CD8-positive, alpha-beta T cell (primary cell): ENCODE measurements at places on chromosomes 2 and 18.

DNA sequence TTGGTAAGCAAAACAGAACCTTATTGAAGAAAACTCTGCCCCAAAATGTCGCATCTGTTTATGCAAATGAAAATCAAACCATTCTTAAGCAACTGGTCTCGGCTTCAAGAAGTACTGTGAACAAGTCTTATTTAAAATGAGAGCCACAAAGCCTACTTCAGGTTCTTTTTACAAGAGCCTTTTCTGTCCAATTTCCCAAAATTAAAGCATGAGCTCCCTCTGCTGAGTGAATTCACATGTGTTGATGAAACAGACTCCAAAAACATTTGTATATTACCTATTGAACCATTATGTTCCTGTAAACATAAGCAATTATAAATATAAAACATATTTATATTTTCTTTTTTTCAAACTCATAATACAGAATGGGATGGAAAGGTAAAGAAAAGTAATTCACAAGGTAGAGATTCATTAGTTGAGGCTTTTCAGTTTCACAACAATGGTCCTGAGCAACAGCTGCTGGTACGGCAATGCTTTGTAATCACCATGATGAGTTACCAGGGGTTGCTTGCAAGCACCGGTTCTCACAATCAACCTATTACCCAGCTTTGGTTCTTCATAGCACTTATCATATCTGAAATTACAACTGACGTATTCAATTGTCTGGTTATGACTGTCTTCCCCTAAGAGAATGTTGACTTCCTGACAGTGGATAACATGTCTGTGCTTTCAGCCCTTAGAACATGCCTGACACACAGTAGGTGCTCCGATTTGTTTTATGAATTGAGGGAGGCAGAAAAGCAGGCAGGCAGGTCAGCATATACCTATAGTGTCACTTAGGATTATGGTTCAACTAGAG, 108.4 kb upstream of the BZW1 start:
- no peak for DNase-seq

DNA sequence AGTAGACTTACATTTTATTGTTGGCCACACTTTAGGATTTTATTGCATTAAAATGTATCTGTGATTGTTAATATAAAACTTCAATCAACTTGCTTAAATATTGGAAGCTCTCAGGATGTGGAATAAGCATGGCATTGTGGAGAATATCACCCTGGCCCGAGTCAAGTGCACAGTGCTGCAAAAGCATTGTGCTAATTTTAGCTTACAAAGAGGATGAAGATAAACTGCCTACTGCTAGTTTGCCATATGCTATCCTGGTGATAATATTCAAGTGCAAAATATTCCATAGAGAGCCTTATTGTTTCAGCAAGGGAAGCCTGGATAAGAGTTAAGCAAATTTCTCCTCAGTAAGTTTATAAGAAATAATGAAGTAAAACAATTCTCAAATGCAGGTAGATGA, 54.5 kb downstream of the MEIS1 start:
- DNase-seq = no peak

DNA sequence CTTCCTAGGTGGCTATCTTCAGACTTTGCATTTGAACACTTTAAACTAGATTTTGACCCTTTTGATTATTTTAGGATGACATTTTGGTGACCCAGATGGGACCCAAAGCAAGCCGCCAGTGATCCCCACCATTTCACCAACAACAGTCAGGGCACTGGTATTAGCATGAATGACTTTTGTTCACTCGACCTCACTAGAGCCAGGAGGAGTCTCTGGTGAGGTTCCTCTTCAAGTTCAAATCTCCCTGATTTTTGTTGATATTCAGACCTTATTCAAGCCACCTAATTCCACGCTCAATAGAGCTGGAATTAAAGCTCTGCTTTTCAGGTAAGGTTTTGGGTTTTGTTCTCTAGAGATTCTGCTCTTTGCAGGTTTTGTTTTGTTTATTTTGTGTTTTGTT, 202.3 kb downstream of the MREG start:
- DNase-seq = no peak

DNA sequence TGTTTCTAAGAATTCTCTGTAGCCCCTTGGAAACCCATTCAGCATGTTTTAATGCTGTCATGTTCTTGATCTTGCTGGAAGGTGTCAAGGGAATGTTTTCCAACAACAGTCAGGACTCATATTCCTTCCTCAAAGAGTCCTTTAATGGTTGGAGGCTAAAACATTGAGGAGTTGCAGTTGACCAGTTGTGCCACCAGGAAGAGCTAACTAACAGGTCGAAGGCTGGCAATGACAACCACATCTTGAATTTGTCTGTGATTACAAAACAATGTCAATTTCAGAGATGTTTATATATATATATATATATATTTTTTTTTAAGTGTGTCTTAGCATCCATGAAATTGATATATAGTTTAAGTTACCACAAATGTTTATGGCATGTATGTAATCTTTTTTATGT, 151.5 kb downstream of the INO80D start:
- DNase-seq = no peak

DNA sequence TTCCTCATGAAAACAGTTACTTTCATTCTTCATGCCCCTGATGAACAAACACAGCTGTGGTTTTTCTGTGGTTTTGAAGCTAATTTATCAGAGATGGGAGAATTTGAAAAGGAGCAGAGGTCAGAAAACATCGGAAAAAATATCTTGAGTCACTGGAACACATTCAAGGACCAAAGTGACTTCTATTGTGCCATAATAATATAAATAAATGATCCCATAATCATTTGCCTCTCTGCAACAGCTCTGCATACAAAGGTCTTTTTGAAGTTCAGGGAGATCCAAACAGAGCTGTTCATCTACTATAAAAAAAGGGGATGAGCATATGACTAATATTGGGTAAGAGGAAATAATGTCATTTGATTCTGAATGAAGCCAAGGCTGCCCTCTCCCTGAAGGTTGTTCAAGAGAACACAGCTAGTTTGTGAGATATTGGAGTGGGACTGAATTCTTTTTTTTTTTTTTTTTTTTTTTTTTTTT, 201.3 kb upstream of the GALNT5 start:
- DNase-seq = no peak

DNA sequence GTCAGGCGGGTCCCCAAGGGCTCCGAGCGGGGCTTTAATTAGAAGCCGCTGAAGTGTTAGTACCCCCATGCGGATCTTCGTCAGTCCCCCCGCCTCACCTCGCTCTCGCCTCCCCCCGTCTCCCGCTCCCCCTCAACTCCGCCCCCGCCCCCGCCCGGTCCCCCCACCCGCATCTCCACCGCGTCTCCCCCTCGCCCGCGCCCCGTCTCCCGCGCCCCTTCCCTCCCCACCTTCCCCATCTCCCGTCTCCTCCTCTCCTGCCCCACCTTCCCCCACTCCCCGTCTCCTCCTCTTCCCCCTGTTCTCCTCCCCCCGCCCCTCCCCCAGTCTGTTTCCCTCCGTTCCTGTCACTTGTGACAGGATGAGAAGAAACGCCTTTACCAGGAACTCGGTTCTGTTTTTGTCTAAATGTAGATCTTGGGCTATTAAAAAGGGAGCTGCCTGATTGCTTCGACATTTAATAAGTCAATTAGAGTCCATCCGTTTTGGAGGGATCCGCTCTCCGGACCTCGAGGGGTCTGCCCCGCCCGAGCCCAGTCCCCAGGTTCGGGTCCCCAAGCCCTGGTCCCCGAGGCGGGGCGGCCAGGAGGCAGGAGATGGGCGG, 969 bp upstream of the ALKAL2 start:
- no peak for DNase-seq

- no peak for DNase-seq
These were observed 582.6 kb downstream of the NRXN1 start for GRCh38 chr2:50449306-50449705.

DNA sequence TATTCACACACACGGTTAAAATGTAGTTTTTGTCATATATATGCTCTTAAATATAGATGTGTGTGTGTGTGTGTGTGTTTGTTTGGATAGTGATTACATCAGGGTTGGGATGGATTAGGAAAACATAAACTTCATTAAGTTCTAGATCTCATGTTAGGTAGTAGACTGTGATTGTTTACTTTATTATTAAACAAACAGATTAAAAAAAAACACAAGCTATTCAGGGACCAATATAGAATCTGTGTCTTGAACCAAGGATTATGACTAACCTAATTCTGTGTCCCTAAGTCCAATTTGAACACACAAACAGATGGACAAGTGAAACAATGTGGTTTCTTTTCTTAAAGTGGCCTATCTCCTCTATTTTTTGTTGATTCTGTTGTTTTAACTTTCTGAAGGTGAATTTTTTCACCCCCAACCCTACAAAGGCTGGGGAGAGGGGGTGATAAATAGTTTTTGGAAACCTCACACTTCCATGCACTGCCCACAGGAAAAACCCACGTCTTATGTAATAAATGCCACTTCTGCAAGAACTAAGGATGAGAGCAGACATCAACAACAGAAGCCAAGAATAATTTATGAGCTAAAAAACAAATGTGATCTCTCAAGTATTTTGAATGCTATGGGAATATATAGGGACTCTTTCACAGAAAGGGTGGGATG, 40.7 kb downstream of the IL1R2 start:
- DNase-seq = no peak

GRCh38 chr2:177759443-177759842, 313.1 kb downstream of the PDE11A start:
- no peak for DNase-seq

GRCh38 chr2:234189786-234190300, 139.3 kb downstream of the SPP2 start:
- no peak for DNase-seq

- no peak for DNase-seq
These were observed 234.8 kb upstream of the PXDN start for GRCh38 chr2:1979138-1979537.

DNA sequence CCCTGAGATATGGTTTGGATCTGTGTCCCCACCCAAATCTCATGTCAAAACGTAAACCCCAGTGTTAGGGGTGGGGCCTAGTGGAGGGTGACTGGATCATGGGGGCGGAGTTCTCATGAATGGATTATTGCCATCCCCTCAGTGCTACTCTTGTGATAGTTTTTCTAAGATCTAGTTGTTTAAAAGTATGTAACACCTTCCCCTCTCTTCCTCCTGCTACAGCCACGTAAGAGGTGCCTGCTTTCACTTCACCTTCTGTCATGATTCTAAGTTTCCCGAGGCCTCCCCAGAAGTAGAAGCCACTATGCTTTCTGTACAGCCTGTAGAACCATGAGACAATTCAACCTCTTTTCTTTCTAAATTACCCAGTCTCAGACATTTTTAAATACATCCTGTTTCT, 16.9 kb downstream of the PUM2 start:
- no peak for DNase-seq

GRCh38 chr2:159738509-159739390, 26.4 kb downstream of the MARCHF7 start:
- no peak for DNase-seq

- no peak for DNase-seq
These were observed 171.2 kb downstream of the ACOXL start for GRCh38 chr2:110903548-110903947.

DNA sequence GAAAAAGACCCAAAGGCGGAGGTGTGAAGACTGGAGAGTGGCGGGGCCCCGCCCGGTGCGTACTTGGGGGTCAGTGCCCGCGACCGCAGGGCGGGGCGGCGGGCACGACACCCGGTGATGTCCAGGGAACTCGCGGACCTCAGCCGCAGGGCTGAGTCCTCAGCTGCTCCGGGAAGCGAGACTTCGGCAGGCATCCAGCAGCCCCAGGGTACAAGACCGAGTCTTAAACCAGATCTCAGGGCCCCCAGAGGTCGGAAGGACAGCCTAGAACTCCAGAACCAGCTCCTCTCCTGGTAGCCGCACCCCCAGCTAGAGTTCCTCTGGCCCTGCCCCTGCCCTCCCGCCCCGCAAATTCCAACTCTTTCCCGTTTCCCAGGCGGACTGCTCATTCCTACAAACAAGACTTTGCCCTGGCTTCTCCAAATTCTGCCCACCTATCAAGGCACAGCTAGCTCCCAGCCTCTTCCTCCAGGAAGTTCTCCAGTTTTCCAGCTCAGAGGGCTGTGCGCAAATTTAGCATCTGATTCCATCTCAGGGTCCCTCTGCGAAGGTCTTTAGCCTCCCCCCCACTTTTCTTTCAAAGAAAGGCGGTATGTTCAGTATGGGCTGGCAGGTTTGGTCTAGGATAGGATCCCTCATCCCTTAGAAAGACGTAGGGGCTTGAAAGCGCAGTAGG, 26.0 kb upstream of the NOTO start:
- no peak for DNase-seq

DNA sequence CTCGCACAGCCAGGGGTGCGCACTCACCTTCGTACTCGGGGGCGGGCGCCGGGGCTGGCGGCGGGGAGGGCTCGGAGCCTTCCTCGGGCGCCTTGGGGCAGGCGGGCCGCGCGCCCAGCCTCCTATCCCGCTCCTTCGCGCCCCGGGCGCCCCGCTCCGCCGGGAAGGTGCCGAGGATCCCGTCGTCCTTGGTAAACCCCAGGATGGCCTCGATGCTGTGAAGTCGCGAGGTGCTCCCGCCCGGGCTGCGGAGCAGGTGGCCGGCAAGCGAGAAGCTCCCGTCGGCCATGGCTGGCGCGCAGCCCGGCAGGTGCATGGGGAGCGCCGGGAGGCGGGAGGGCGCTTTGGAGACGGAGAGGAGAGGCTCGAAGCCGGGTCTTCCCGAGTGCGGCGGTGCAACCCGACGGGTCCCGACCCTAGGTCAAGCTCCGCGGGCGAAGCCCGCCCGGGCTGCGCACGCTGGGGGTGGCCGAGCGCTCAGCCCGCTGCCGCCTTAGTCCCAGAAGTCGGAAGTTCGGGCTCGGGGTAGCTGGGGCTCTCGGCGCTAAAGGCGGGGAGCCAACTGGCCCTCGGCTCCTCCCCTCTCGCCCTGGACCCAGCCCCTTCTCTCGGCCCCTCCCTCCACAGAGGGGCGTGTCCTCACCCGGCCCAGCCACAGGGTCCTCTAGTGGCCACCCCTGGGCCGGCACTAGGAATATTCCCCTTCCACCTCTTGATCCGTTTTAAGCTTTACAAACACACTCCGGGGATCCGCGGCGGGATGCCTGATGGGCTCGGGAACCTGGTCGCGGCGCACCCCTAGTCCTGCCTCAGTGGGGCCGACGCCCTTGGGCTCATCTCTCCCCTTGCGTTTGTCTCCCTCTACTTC, at the start of gene RAX:
Gene RAX, minus strand, starts transcription at position 564 of the 868 bp plus-strand sequence. Its CDS starts 248 bp downstream, at position 316.
- no peak for DNase-seq

- DNase-seq = no peak
These were observed 22.8 kb downstream of the ARHGAP28 start for GRCh38 chr18:6752202-6752860.

DNA sequence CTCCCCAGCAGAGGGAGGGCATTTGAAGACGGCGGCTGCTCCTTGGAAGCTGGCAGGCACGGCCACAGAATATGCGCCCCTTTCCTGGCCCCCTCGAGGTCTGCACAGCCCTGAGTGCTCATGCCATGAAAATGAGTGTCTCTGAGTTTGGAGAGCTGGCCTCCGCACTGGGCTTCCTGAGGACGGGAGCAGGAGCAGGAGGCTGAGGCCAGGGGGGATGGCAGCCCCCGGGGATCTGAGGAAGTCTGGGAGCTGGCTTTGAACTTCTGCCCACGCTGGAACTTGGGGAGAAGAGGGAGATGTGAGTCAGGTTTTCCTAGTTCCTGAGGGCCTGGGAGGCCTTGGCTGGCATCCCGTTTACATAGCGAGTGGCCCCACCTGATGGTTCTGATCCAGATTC, 47.0 kb downstream of the RRM2 start:
- no peak for DNase-seq

DNA sequence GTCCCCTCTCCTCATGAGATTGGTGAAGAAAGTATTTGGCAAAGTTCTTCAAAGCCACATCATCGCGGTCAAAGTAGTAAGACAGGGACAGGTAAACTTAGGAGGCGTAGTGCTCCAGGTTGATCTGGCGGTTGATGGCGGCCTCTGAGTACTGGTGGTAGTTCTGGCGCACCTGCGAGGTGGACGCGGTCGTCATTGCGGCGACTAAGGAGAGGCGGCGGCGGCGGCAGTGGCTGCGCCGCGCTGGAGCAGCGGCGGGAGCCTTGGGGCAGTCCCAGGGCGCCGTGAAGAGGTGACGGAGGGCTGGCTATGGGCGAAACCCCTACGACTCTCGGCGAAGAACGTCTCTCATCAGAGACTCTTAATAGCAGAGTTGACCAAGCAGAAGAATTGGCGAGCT, 107.2 kb upstream of the UBE2E3 start:
- DNase-seq = no peak
